A549 treated with CpdA at 1 μM for 4 hours (cell line): ENCODE measurements at places on chromosomes 6 and 20. TPM values are rescaled to one million over a fixed set of nuclear protein-coding genes. Genes with fewer than 3 reads are reported as not detected.

The RIPOR3 gene
- 0.06 to 0.09 TPM in 2 of 5 replicates, not detected in the others for total RNA-seq

The SNHG17 gene
- total RNA-seq, result 162 to 219 TPM (median 202 TPM) in 5 replicates

The PMEPA1 gene
- 212 to 493 TPM (median 420 TPM) in 5 replicates for total RNA-seq

The PROKR2 gene
- not detected in 5 replicates for total RNA-seq

The POPDC3 gene
- total RNA-seq, result 27.3 to 30.5 TPM (median 30.1 TPM) in 5 replicates

The RSPH4A gene
- 0.09 to 0.29 TPM (median 0.23 TPM) in 5 replicates for total RNA-seq

The TRIM40 gene
- total RNA-seq, result not detected in 5 replicates

The PLEKHG1 gene
- total RNA-seq, result 0.28 to 0.50 TPM (median 0.40 TPM) in 5 replicates

The ALDH5A1 gene
- 6.8 to 8.3 TPM (median 7.6 TPM) in 5 replicates for total RNA-seq

The ENPP1 gene
- 1.0 to 2.2 TPM (median 1.6 TPM) in 5 replicates for total RNA-seq

The OLIG3 gene
- total RNA-seq, result not detected in 5 replicates

The SNX21 gene
- total RNA-seq, result 8.7 to 13.2 TPM (median 11.3 TPM) in 5 replicates

The EPB41L1 gene
- 52.6 to 63.3 TPM (median 62.2 TPM) in 5 replicates for total RNA-seq

The ARFGEF3 gene
- 0.51 to 0.64 TPM (median 0.59 TPM) in 5 replicates for total RNA-seq

The ETV7 gene
- total RNA-seq, result 0.10 to 0.33 TPM (median 0.14 TPM) in 4 of 5 replicates, not detected in the other

The ZBP1 gene
- total RNA-seq, result 0.02 to 0.10 TPM (median 0.07 TPM) in 3 of 5 replicates, not detected in the others

The NOX3 gene
- total RNA-seq, result not detected in 5 replicates
